Hematopoietic multipotent progenitor cell (in vitro differentiated cells): ENCODE measurements at places on chromosomes 6 and 20. TPM values are rescaled to one million over a fixed set of nuclear protein-coding genes. Genes with fewer than 3 reads are reported as not detected.

The TCF15 gene
- 0.81 TPM for total RNA-seq

The OR2B6 gene
- 0.81 TPM for total RNA-seq

The PRSS35 gene
- total RNA-seq = not detected

The WFDC12 gene
- not detected for total RNA-seq

The GTF2H4 gene
- total RNA-seq = 19.1 TPM

The LY6G6F gene
- total RNA-seq = 0.54 TPM

The TRIM40 gene
- total RNA-seq = under 0.01 TPM

- DNase-seq = no peak
These were observed 14.4 kb downstream of the ZNF217 start for GRCh38 chr20:53579266-53579580.

DNA sequence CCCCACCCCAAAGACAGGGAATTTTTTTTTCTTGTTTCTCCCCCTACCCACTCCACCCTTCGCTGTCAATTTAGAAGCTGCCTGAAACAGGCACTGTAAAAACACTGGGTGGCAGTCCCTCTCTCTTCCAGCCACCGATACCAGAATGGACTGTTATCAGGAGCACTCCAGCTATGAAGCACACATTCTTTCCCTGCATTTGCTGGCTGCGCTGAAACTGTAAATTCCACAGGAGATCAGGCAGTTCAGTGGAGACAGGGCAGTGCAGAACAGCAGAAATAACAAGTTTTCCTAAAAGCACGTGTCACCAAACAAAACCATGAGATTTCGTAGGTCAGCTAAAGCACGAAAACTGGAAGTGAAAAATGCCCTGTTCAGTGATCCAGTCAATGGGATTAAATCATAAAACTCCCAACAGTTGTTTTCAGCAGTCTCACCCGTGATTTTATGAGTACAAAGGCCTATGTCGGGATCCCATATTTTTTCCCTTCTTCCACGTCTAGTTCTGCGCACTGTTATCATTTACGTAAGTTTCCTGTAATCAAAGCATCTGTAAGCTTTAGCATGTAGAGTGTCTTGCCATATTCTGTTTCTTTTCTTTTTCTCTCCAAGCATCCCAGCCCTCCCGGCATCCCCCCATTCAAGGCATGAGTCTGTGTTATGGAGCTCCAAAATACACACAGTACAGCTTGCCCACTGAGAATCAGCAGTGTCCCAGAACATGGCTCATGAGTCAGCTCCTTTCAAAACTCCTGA is 359.9 kb upstream of the EPHA7 start:
- DNase-seq = no peak

GRCh38 chr20:6769903-6770785 is 2.7 kb downstream of the BMP2 start:
- peak; percentile 58 for DNase-seq

DNA sequence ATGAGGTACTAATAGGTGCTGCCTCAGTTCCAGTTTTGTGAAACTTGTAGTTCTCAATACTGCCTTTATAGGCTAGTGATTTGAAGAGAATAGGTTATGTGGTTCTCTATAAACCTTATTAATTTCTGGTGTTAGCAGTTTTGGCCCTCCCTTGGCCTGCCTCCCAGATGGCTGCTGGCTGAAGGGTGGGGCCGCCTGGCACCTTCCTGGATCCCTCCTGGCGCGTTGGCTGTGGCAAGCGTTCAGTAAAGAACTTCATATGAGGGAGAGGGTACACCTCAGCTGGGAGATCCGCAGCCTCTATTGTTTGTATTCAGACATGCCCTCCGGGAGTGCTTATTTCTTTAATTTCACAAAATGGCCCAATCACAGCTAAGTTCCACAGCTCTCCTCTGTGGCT is 51.9 kb downstream of the FAM120B start:
- no peak for DNase-seq
